ENCODE measurements at places on chromosomes 4 and X.

DNA sequence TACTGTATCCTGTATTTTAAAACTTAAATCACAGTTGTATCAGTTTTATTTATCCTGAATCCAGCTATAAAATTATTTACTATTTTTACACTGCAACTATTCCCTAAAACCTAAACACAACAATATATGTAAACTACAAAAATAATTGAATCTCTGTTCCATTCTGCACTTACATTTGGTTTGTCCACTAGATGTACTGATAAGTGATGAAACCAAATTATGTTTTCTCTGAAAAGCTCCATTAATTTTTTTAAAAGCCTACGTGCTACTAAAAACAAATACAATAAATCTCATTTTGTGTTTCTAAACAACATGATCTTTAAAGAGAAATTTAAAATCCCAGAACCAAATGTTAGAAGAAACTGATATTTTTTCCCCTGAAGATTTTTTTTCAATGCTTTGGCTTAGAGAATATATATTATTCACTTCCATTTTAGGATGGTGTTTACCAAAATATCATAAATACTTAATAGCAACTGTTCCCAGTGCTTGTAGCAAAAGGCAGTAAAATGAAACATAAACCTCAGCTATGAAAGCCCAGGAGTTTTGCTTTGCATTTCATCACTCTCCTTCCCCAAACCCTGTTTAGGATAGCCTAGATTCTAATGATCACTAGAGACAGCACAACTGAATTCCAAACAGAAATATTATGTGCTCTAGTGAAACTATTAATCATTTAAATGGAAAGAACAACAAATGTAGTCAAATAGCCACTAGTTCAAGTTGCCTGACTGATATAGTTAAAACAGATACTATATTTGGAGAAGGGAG is 19.7 kb downstream of the ANTXR2 start:
- no peak for DNase-seq

DNA sequence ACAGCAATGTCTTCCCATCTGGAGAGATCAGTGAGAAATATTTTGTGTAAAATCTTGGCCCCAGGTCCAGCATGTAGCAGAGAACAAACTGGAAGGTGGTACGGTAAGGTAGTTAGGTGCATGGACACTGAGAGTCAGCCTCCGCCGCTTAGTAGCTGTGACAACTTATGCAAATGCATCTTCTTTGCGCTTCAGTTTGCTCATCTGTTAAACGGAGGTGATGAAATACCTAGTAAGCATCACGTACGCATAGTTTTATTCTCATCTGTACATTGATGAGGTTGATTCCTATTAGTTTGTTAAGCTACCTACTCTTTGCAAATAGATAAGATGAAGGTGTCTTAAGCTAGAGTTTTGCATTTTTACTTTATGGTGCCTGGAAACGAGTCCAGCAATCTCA is 80.0 kb upstream of the MSX1 start:
- DNase-seq = no peak

DNA sequence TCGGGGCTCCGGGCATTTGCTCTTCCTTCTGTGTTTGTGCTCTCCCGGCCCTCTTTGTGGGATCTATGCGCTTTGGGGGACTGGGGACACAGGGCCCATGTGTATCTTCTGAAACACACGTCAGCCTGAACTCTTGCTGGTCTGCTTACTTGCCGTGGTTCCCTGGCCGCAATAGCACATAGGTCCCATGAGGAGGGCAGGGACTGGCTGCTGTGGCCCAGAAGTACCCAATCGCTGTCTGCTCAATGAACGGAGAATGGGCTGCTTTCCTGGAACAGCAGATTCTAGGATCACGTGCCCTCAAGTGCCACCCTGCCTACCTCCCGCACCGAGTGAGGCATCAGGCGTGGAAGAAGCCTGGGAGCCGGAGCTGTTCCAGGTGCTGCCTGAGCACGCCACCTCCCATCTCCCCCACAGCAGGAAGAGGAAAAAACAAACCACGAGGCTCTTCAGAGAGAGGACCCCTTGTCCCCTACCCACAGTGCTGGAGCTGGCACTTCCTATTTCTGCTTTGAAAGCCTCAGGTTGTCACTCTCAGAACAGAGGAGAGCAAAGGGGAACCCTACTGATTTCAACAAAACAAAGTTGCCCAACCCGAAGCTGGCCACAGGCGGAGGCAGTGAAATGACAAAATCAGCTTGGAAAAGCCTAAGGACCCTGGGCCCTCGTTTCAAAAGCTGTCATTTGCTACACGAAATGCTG is 3.8 kb downstream of the G6PD start:
- no peak for DNase-seq

GRCh38 chrX:132406106-132406505 is 82.7 kb downstream of the MBNL3 start:
- DNase-seq = no peak

Data from activated CD4-positive, alpha-beta T cell treated with anti-CD3 and anti-CD28 coated beads, Interleukin-2, amount 50 U/mL, for 48 hours (primary cell).